ENCODE measurements at places on chromosomes 3 and 15.
A peak's percentile ranks its signal among the peaks of the same experiment; 100 is the strongest.

DNA sequence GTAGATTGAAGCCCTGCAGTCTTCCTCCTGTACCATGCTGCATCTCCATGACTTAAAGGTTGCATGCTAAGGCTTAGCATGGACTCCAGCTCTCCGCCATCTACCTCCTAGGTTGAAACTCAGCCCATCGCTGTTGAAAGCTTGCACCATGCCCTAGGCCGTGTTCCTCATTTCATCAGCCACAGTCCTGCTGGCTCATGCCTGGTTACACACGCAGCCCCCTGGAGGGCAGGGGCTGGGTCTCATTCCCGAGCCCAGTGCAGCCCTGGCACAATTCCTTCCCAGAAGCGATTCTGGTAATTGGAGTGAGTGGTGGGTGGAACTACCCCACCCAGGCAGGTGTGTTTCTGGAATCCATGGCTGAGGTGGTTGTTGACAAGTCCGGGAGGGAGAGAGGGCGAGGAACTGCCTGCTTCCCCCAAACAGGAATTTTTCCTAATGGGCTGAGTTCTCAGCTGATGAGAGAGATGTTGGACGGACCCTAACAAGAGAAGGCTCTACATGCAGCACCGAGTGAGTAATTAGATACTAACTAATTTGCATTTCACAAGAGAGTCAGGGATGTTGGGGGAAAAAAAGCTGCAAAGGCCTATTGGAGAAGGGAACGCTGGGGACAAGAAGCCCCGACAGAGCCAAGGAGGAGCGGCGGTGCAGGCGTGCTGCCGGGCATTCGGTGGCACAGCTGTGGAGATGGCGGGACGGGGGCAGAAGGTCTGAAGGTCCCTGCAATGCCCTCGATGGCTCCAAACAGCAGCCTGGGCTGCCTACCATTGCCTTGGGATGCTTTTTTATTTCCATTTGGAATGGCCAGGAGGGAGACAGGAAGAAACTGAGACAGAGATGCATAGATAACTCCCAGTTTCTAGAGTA is 92.3 kb upstream of the TLE3 start:
- DNase-seq: no peak

DNA sequence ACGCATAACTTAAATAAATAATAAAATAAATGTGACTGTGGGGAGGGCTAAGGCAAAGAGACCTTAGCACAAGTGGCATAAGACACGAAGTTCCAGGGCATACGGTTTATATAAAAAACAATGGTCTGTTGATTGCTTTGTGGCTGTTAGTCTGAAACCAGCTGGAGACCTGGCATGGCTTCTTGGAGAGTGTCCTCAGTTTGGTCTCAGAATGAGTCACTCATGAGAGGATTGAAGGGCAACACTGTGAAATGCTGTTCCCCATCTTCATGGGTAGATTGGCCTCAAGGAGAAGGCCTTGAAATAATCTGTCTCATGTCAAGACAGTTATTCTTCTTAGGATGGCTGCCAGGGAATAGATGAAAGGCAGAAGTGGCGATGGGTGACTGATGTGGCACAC is 62.2 kb downstream of the SOX2 start:
- no peak for DNase-seq

- DNase-seq: no peak
Measured at GRCh38 chr3:32703491-32703972, 18.5 kb downstream of the CNOT10 start.

GRCh38 chr3:11651900-11652299 is 8.2 kb upstream of the VGLL4 start:
- DNase-seq: peak; percentile 49

GRCh38 chr3:128922804-128923459 is 43.5 kb downstream of the ACAD9 start:
- DNase-seq: no peak

DNA sequence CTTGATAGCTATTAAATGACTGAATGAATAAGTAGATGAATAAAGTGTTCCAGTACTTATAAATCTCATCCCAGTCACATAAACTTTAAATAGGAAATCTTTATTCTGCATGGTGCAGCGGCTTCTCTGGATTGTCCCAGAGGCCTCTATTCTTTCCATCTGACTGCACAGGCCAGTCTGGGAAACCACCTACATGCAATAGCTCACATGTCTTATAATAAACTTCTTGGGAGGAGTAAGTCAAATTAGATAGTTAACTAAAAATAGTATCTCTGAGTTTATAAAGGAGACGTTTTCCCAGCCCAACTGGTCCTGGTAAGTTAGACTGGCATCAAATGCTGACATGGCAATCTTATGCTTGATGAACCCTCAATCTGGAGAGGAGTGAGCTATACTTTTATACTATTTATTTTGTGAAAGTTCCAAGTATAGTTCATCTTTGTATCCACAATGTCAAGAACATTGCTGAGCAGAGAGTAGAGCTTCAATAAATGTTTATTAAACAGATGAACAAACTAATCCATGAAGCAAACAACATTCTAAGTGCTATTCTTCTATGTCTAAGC is 417.6 kb downstream of the TIGIT start:
- DNase-seq: no peak

- DNase-seq: no peak
Measured at GRCh38 chr3:70273492-70273891, 38.9 kb downstream of the MDFIC2 start.

GRCh38 chr15:37132826-37133417 is 32.6 kb upstream of the MEIS2 start:
- no peak for DNase-seq

- peak; percentile 85 for DNase-seq
Measured at GRCh38 chr15:100704281-100705055, 102.1 kb downstream of the ASB7 start.

GRCh38 chr15:100252779-100253417 is 88.9 kb downstream of the ADAMTS17 start:
- no peak for DNase-seq

- DNase-seq: no peak
Measured at GRCh38 chr3:12380461-12380860, 91.6 kb downstream of the PPARG start.

- no peak for DNase-seq
Measured at GRCh38 chr15:47598996-47599395, 118.3 kb upstream of the SEMA6D start.

DNA sequence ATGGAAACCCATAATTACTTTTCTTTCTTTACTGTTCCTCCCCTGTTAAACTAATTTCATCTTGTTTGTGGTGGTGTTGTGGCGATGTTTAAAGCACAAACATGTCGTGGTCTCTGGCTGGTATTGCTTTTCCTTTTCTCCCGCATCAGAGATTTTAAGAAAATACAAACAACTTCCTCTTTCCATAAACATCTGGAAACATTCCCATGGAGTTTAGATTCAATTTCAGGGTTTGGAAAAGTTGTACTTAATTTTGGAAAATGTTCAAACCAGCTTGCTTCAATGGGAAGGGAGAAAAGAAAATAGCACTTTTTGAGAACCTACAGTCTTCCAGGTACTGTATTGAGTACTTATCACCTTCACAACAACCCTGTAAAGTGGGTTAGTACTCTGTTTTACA is 30.4 kb downstream of the STARD9 start:
- DNase-seq: no peak

DNA sequence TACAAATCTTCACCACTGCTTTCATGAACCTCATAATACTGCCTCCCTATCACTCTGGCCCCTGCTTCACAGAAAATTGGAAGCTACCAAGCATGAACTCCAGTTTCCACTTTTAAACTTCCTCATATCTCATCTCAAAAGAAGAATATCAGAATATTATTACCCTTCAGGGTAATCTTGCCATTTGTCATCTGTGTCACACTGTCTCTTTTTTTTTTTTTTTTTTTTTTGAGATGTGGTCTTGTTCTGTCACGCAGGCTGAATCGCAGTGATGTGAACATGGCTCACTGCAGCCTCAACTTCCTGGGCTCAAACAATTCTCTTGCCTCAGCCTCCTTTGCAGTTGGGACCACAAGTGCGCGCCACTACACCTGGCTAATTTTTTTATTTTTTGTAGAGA is 80.4 kb upstream of the TCF12 start:
- DNase-seq: no peak

DNA sequence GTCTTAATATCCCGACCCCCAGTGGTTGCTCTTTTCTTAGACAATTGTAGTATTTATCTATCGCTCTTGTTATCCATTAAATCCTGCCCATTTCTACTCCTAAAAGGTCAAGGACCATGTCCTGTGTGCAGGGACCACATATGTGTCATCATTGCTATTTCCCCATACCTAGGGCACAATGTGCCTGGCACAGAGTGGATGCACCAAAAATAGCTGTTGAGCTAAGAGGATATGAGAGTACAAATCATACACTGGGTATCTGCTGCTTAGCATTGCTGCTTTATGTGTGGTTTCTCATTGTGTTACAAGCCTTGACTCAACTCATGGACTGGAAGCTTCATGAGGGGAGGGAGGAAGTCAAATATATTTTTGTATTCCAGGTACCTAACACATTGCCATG is 3.4 kb upstream of the MITF start:
- no peak for DNase-seq

DNA sequence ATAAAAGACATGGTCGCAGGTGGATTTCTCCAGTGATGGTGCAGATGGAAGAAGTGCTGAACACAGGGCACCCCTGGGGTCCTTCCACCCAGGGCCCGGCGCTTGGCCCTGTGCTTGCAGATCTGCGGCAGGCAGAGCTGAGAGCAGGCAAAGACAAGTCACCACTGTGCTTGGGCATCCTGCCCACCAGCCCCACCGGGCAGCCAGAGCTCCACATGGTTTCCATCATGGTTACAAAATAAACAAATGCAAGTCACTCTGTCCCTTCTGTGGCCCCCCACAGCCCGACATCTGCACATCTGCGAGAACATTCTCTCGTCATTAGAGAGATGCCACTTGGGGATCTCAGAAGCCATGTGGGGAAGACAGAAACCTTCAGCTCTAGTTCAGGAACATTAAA is 37.6 kb upstream of the SFMBT1 start:
- DNase-seq: peak; percentile 25

DNA sequence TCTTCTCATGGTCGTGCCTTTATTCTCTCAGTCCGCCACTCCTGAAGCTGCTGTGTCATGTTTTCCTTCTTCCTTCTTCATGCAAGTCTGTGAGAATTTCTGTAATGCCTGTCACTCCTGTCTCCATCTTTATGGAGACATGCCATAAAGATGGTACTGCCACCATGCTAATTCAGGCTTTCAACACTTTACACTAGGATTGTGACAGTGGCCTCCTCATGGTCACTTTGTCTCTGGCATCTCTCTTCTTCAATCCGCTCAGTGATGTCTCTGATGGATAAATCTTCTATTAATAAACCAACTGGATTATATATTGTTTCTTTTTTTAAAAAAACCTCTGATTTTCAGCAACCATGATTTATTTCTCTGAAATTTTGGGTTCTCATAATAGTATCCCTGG is 18.1 kb downstream of the PPM1L start:
- DNase-seq: no peak

DNA sequence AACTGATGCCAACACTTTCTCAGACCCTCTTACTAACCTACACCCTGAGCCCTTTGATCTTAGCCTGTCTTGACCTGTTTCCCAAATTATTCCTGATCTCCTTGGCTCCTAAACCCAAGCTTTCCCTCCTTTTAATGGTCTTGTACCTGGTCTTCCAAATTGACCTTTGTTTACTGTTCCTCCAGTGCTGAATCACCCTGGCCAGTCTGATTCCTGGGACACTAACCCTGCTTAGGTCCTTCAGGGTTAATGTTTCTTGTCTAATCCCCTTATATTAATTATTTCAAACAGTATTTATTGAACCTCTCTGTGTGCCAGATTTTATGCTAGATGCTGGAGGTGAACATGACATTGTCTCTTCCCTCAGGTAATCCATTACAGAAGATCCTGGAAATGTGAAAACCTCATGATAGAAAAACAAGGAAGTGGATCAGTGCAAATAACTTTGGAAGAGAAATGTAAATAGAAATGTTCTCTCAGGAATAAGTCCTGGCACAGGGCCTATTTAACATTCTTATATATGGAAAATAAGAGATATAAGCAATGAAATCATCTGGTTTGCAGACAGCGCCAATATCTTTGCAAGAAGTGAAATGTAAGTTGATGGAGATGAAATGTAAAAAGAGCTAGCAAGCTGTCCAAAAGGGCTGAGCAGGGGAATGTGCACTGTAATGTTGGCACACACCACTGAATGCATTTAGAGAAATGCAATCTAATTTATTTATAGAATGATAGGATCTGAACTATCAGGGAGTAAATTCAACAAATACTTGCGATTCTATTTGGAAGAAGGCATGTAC is 20.7 kb downstream of the HGD start:
- no peak for DNase-seq

DNA sequence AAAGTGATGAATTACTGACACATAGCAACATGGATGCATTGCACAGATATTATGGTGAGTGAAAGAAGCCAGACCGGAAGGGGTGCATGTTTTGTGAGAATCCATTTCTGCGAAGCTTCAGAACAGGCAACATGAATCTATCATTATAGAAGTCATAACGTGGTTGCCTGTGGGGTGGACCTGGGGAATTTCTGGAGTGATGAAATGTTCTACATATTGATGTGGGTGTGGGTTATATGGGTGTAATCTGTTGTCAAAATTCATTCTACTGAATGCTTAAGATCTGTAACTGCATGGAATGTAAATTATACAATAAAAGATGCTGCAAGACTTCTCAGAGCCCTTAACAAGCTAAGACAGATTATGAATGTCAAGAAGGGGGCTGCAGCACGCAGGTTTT is 25.2 kb upstream of the TSPAN3 start:
- DNase-seq: no peak

DNA sequence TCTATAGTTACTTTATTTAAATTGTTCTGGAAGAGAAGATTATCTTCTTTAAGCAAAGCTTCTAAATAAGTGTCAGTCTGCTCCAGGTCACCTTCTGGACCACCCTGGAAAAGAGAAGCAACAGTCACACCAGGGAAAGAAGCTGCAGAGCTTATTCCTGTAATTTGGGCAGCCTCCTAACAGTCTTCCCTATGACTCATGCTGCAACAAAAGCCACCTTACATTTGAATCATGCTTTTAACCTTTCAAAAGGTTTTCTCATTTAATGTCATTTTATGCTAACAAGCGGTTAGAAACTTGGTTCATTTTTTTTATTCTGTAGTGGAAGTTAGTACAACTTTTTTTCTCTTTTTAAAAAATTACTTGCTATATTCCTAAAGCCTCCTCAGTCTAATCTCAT is 5.3 kb upstream of the GUCA1C start:
- DNase-seq: no peak

DNA sequence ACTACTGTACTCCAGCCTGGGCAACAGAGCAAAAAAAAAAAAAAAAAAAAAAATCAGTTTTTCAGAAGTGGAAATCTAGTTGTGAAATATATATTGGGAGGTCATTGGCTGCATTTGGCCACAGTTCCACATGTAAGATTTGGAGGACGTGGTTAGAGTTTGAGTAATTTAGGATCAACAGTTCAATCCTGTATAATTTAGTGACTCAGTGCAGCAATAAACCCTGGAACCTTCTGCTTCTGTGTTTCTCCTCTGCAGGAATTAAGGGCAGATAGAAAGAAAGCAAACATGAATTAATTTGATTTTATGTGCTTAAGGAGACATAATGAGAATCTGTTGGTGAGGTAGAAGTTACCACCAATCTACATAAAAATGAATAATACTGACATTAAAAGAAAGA is 347.0 kb downstream of the PTPRG start:
- DNase-seq: peak; percentile 34

- DNase-seq: peak; percentile 41
Measured at GRCh38 chr3:49626101-49626581, 48.0 kb upstream of the APEH start.
